ENCODE measurements at places on chromosomes 3 and 15.

- DNase-seq: no peak
Observed at GRCh38 chr3:122533931-122534334, 19.2 kb upstream of the KPNA1 start.

DNA sequence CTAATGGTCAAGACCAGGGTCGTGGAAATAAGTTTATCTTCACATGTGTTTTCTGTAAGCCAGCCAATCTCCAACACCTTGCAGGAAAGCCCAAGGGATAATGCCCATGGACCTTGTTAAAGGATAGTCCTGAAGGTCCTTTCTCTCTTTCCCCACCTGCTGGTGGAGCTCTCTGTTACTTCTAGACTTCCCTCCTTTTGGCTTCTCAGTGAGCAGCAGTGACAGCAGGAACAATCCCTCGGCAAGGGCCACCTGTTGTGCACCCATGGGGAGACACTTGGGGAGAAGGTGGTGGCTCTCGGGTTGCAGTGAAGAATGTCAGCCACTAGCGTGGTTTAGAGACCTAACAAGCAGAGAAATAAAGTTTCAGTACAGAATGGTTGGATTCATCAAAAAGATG lies 84.0 kb upstream of the OSBPL11 start:
- DNase-seq: no peak

- no peak for DNase-seq
Observed at GRCh38 chr15:77797270-77797669, 164.6 kb upstream of the LINGO1 start.

DNA sequence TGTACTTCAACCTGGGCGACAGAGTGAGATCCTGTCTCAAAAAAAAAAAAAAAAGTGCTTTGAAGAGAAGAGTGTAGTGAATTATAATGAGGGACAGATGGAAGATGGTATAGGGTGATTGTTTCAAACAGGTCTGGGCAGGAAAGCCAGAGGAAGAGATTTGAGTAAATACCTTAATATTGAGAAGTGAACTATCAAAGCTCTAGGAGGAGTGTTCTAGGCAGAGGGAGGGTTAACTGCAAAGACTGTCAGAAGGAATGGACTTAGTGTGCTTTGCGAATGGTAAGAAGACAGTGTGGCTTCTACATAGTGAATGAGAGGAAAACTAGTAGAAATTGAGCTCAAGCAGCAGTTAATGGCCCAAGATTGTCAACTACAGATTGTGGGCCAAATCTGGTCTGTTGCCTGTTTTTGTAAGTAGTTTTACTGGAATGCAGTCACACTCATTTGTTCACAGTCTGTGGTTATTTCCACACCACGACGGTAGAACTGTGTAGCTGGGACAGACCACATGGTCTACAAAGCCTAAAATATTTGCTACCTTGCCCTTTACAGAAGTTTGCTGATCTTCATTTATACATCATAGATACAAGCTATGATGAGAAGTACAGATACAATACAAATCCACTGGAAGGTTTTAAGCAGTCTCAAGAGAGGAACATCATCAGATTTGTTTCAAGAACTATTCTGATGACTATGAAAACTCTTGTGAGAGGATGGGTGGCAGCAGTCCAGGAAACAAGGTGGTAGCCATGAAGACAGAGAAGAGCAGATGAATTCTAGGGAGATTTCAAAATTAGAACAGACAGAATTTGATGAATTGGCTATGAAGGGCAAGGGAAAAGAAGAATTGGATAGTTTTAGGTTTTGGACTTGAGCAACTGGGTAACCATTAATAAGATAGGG lies 16.5 kb upstream of the USP50 start:
- DNase-seq: no peak

DNA sequence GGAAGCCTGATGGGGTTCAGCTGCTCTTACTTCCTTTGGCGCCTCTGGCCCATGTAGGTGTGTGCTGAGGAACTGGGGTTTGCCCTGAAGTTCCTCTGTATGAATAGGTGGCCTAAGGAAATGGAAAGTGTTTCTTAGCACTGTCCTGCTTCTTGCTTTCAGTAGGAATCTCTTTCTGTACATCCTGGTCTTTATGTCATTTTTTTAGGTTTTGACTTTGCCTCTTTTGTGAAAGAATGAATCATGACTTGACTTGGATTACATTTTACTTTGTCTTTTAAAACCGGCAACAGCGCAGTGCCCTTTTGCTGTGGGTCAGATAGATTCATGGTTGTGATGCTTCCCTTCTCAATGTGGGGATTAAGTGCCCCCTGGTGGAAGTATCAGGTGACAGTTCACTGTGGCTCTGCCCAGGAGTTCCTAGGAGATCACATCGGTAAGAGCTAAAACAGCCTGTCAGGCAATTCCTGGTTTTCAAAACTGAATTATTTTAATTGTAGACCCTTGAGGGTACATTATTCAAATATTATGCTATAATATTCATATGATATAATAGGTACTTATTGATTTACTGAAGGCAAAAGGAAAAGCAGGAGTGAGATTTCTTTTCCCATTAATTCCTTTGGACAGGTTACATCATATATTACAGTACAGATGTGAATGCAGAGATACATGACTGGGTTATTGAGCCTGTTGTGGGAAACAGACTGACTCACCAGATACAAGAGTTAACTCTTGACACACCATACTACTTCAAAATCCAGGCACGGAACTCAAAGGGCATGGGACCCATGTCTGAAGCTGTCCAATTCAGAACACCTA lies 95.4 kb downstream of the HCN4 start:
- DNase-seq: peak; percentile 40

GRCh38 chr3:49805367-49805782 lies 2.3 kb downstream of the INKA1 start:
- DNase-seq: no peak

DNA sequence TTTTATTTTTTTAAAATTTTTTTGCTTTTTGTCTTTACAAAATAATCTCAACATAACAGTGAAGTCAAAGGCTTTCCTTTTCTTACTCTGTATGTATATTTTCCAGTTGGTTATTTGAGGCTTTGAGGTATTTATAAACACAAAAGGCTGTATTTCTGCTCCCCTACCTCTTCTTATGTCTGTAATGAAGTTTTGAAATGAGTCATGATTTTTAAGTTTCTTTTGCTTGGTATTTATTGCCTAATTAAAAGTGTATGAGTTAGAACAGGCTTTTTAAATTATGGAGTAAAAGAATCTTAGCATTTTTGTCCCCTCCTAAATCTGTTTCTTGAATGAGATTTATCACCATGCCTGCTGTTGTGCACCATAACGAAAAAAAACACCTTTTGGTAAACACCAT lies 66.0 kb downstream of the DCUN1D1 start:
- DNase-seq: no peak

- DNase-seq: no peak
Observed at GRCh38 chr15:85708402-85708941, 86.3 kb downstream of the KLHL25 start.

- DNase-seq: no peak
Observed at GRCh38 chr15:37789397-37789786, 145.0 kb upstream of the TMCO5A start.

DNA sequence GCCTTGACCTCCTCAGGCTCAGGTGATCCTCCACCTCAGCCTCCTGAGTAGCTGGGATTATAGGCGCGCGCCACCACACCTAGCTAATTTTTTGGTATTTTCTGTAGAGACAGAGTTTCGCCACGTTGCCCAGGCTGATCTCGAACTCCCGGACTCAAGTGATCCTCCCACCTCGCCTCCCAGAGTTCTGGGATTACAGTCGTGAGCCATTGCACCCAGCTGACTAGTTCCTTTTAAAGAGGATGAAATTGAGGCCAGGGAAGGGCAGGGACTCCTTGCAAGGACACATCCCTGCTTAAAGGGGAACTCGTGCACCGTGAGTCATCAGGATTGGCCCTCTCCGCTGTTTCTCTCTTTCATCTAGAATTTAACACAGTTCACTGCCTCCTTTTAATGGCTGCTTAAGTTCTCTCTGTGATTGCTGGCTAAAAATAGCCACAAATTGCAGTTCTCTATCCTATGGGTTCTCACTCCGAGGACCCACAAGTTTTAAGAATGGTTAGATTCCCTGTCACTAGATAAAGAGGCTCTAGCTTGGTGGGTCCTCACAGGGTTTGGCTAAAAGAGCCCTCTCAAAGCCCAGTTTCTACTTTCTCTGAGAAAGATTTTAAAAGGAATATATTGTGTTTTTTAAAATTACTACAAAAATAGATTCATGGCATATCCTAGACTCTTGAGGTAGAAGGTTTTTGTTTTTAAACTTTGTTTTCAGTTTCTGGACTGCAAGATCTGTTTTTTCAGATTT lies 1.4 kb downstream of the CRTAP start:
- peak; percentile 70 for DNase-seq

DNA sequence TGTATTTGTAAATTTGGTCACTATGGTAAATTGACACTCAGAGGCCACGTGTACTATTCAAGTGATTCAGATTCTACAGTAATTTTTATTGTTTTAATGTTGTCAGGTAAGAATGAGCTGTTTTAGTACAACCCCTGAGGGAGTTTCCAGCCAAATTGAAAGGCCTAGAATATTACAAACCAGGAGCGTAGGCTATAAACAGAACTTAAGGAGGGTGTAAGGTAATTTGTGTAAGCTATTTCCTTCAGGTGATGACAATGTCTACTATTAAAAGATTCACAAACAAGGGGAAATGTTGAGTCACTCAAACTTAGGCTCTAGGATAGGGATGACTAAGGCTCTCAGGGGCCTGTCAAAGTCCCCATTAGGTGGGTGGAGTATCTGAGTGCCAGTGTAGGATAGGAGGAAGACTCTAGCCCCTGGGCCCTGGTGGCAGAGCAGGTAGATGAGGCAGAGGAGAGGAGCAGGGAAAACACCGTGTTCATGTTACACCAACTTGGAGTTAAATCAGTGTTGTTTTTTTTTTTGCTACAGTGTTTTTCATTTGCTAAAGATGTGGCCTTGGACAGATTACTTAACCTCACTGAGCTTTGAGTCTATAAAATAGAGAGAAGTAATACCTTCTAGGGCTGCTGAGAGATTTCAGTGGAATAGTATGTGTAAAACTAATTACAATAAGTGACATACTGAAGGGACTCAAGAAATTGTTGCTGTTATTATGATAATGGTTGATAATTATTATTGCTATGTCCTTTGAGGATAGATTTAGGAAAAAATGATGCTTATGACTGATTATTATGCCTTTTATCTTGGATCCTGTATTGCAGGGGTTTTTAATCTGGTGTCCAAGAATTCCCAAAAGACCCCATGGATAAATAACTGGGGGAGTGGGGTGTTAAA lies 10.3 kb downstream of the TM4SF1 start:
- no peak for DNase-seq

- DNase-seq: no peak
Observed at GRCh38 chr15:78317145-78317836, 17.9 kb upstream of the SKIC8 start.

DNA sequence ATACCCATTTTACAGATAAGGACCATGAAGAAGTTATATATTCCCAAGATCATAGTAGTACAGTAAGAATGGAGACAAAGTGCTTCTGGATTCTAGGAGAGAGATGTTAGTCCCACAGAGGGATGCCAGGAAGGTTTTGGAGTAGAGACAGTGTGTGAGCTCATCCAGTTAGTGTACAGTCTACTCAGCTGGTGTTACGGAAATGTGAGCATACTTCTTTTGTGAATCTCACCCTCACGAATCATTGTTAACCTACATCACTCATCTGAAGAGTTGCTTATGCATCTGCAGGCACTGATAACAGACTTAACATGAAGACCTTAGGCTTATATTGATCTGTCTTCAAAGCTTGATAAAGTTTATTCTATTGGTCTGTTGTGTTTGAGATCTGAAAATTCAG lies 106.6 kb upstream of the PTPRG start:
- no peak for DNase-seq

GRCh38 chr3:3127432-3128010 lies 781 bp downstream of the TRNT1 start:
- no peak for DNase-seq

DNA sequence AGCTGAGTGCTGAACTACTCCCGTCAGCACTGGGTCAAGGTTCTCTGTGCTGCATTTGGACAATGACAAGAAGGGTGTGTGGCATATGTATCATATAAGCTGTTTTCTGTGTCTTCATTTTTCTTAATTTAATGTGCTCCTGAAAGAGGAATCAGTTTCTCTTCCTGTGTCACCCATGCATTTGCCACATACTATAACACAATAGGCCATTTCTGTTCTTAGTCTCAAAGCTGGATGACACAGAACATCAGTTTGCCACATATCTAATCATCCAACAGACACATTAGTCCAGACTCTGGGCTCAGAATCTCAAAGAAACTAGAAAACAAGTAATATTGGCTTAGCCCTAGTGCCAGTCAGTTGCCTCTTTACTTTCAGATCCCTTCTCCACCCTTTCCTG lies 34.1 kb downstream of the CEP19 start:
- DNase-seq: no peak

GRCh38 chr15:47356297-47356696 lies 361.0 kb upstream of the SEMA6D start:
- no peak for DNase-seq

DNA sequence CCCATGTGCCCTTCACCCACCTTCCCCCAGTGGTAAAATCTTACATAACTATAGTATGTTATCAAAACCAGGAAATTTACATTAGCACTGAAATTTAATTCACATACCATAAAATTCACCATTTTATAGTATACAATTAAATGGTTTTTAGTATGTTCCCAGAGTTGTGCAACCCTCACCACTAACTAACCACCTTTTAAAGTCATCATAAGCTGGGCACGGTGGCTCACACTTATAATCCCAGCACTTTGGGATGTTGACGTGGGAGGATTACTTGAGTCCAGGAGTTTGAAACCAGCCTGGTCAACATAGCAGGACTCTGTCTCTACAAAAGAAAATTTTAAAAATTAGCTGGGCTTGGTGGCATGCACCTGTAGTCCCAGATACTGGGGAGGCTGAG lies 13.7 kb downstream of the FRMD5 start:
- no peak for DNase-seq

DNA sequence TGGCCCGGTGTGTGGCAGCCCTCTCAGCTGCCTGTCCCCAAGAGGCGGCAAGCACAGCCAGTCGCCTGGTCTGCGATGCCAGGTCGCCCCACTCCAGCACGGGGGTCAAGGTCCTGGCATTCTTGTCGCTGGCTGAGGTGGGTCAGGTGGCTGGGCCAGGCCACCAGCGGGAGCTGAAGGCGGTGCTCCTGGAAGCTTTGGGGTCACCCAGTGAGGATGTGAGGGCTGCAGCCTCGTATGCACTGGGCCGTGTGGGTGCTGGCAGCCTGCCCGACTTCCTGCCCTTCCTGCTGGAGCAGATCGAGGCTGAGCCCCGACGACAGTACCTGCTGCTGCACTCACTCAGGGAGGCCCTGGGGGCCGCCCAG lies 20.8 kb downstream of the CAND2 start:
- DNase-seq: no peak

DNA sequence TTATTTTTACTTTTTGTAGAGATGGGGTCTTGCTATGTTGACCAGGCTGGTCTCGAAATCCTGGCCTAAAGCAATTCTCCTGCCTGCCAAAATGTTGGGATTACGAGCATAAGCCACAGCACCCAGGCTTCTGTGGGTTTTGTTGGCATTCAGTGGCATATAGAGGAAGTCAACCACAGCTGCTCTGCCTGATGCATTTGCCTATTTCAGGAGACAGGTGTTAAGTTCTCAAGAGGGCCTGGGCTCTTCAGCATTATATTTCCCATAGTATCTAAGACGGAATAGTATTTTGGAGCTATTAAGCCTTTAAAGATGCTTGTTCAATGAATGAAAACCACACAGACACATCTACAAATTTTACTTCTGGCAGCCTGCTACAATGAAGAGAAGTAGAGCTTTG lies 73.5 kb upstream of the CSPG5 start:
- DNase-seq: no peak

- DNase-seq: no peak
Observed at GRCh38 chr3:190269101-190269500, 53.1 kb downstream of the CLDN1 start.

- DNase-seq: no peak
Observed at GRCh38 chr3:175502155-175502554, 643.0 kb downstream of the NAALADL2 start.

- DNase-seq: no peak
Observed at GRCh38 chr3:30357897-30358296, 248.5 kb upstream of the TGFBR2 start.
